ENCODE measurements at places on chromosomes 4 and X.

DNA sequence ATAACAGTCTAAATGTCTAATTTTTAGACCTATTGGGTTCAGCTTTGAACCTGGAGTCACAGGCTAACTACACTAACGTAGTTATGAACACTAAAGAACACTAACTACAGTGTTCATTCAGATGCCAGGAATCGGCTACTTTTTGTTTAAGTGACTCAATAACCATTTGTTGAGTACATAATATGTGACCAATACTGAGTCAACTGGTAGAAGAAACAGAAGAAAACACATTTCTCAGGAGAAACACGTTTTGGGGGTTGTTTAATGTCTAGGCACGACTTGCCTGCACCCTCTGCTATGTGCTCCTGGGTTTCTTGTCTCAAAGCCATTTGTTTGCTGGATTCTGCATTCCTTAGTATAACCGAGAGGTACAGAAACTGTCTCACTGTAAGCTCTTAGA is 18.6 kb upstream of the CLNK start:
- DNase-seq, result no peak

GRCh38 chr4:113325876-113326615 is 276.6 kb downstream of the ANK2 start:
- DNase-seq, result no peak

GRCh38 chr4:108193886-108194672 is 25.3 kb upstream of the LEF1 start:
- DNase-seq, result no peak

DNA sequence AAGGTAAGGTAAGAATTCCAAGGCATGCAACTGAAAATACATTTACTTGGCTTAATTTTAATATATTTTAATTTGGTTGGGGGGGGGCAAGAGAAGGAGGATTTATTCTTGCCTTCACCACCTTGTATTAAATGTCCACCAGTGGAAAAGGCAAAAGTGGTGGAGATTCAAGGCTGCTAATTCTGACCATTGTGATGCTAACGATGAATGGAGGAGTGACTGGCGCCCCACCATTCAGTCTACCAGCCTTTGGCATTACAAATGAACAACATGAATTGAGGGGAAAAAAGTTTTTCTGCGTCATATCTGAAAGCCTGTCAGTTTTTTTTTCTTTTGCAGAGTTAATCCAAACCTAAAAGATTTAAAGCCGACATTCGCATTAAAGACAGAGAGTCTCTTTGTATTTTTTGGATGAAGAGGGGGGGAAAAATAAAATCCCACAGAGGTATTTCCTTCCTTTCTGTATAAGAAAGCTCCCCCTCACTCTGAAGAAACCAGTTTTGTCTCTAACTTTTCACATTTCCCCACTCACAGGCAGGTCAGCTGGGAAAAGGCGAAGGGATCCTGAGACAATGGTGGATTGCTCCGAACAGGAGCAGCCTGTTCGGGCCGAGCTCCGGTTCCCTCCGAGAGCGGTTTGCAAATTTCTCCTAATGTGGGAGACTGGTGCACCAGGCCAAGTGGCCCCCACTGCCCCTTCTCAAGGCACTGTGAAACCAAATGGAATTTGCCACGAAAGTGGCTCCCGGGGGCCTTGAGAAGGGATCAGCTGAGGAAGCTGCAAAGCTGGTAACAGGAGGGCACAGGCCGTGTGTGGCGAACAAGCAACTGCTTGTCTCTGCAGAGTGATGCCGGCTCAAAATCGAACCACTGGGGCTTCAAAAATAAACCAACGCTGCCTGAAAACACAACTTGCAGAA is 28.1 kb downstream of the SHISA3 start:
- DNase-seq, result no peak

DNA sequence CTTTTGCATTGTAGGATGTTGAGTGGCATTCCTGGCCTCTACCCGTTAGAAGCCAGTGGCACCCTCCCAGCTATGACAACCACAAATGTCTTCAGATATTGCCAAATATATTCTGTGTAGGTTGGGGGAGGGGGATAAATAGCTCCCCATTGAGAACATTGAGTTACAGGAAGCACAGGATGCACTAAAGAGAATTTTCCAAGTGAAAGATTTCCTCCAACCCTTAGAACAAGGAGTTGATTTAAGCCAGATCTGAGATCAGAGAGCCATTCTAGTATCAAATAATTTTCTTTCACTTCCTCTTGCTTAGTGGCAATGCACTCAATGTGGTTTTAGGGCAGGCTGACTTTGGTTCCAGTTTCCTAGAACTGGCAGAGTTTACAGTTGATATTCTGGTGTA is 436.6 kb downstream of the C4orf33 start:
- DNase-seq, result no peak

- DNase-seq, result no peak
Measured at GRCh38 chr4:108851366-108851765, 88.5 kb upstream of the ETNPPL start.

DNA sequence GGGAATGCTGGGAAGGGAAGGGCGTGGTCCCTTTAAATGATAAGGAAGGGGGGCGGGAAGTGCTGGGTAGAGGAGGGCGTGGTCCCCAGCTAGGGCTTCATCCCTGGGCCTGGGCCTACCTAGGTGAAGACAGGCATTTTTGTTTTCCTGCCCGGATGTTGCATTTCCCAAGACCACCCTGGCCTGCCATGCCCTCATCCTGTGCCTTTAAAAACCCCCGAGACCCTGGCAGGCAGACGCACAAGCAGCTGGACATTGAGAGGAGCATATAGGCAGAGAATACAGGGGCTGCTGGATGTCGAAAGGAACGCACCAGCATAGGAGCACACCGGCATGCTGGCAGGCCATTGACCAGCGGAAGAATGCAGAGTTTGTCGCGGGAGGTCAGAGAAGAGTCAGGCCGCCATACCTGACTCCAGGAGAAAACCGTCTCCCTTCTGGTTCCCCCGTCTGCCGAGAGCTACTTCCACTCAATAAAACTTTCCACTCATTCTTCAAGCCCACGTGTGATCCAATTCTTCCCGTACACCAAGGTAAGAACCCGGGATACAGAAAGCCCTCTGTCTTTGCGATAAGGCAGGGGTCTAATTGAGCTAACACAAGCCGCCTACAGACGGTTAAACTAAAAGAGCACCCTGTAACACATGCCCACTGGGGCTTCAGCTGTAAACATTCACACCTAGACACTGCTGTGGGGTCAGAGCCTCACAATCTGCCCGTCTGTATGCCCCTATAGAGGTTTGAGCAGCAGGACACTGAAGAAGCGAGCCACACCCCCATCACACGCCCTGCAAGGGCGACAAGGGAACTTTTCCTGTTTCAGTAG is 2.9 kb upstream of the AGA start:
- DNase-seq, result no peak

- no peak for DNase-seq
Measured at GRCh38 chrX:51866210-51866609, 27.2 kb upstream of the MAGED1 start.

DNA sequence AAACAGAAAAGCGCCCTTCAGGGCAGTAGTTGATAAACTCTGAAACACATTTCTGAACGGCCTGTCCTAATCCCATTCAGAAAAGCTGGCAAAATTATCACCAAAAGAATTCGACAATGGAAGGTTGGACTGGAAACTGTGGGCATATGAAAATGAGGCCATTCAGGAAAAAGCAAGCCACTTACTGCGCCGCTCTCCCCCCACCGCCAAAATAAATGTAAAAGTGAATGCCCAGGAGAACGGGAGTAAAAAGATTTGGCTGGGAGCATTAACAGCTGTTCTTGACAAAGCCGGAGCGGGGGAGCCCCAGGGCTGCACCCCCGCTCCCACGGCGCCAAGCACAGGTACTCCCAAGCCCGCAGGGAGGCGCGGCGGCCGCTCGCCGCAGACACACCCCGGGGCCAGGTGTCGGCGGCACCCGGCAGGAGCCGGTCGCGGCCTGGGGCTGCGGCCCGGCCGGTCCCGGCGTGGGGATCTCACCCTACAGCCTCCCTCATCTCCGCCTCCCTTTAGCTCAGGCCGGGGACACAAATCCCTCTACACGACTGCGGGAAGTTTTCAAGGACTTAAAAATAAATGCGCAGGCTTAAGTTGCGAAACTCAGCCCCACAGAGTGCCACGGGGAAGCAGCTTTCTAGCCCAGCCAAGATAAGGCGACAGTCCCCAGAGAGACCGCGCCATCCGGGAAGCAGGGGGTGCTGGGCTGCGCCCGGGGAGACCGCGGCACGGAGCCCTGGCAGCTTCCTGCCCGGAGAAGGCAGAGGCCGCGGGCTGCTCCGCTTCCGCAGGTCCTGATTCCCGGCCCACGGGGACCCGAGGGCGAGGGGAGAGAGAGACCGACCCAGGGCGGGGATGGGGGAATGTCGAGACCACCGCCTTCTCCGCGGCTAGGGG is 593 bp downstream of the SH3RF1 start:
- no peak for DNase-seq

GRCh38 chr4:159455675-159456237 is 352.9 kb downstream of the RAPGEF2 start:
- DNase-seq, result no peak

DNA sequence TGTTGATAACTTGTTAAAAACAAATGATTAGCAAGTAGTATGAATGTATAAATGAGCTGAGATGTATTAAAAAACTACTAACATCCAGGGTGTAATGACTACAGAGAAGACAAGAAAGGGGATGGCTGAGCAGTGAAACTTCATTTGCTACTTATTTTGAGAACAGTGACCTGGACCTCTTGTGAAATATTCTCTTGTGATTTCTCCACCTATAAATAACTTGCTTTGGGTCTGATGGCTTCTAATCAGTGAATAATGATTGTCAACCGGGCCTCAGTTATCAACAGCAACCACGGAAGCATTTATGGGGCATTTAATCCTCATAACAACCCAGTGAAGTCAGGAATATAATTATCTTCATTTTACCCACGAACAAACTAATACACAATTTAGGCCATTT is 154.2 kb upstream of the HAND2 start:
- DNase-seq, result no peak

DNA sequence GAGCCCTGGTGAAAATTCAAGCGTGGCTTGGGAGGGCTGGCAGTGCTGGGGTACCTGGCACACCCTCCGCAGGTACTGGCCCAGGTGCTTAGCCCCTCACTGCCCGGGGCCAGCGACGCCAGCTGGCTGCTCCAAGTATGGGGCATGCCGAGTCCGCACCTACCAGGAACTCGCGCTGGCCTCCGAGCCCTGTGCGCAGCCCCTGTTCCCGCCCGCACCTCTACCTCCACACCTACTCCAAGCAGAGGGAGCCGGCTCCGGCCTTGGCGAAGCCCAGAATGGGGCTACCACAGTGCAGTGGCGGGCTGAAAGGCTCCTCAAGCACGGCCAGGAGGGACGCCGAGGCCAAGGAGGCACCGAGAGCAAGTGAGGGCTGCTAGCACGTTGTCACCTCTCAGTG is 14.9 kb upstream of the DHX15 start:
- DNase-seq, result no peak

DNA sequence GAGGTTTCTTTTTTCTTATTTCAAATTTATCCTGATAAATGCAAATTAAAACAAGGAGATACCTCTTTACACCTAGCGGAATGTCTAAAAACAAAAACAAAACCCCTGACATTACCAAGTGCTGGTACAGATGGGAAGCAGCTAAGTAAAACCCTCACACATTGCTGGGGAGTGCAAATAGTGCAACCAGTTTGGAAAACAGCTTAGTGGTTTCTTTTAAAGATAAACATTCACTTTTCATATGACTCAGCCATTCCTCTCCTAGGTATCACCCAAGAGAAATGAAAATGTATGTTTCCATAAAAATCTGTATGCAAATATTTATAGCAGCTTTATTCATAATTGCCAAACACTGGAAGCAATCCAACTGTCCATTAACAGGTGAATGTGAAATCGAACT is 84.1 kb upstream of the HELT start:
- no peak for DNase-seq

- DNase-seq, result no peak
Measured at GRCh38 chr4:112156112-112156511, 10.9 kb downstream of the FAM241A start.

GRCh38 chr4:23970201-23970850 is 80.5 kb upstream of the PPARGC1A start:
- DNase-seq, result no peak

- no peak for DNase-seq
Measured at GRCh38 chrX:121283921-121284320, 236.5 kb downstream of the GLUD2 start.

DNA sequence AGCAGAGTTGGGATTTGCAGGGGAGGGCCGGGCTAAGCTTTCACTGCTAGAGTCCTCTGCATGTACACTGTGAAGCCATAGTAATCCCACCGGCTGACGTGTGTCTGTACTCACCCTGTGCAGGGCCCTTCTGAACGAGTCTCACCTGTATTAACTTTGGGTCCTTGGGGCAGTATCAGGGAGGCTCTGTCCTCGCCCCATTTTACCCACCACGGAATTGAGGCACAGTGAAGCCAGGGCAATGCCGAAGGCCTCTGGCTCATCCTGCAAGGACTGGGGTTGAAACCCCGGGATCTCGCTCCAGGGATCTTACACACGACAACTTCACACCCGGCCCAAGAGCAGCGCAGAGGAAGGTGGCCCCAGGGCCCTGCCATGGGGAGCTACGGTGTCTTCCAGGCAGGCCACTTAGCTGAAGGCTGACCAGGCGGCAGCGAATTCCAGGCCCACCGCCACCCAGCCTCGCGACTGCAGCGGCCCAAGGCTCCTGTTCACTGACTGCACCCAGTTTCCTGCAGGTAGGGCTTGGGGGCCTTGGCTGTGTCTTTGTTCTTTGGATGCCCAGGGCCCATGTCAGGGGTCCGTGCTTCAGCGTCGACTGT is 75.5 kb upstream of the ADRA2C start:
- DNase-seq, result no peak

- DNase-seq, result no peak
Measured at GRCh38 chr4:15232366-15233263, 195.2 kb upstream of the C1QTNF7 start.

GRCh38 chr4:67288964-67289363 is 256.3 kb downstream of the CENPC start:
- no peak for DNase-seq

DNA sequence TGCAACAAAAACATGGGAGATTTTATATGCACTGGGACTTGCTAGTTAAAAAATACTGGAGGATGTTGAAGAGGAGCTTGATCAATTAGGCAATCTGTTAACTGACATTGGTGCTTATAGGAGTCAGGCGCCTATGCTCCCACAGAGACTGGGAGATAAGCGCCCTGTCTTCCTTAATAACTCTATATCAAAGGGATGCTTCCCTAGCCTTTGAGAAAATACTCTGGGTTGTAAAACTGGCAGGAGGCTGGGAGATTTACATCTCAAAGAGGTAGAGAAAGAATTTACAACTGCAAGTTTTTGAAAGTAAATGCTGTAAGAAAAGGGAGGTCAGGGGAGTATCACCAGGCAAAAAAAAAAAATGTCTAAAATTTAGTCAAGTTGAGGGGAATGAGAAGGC is 325.4 kb downstream of the PCDH10 start:
- DNase-seq, result no peak

- no peak for DNase-seq
Measured at GRCh38 chr4:121791481-121791880, 9.6 kb upstream of the EXOSC9 start.

GRCh38 chrX:85379174-85379907 is at the start of gene POF1B:
Gene POF1B, minus strand, starts transcription at chrX:85379665. Its CDS starts 211 bp downstream, at chrX:85379454.
- no peak for DNase-seq

DNA sequence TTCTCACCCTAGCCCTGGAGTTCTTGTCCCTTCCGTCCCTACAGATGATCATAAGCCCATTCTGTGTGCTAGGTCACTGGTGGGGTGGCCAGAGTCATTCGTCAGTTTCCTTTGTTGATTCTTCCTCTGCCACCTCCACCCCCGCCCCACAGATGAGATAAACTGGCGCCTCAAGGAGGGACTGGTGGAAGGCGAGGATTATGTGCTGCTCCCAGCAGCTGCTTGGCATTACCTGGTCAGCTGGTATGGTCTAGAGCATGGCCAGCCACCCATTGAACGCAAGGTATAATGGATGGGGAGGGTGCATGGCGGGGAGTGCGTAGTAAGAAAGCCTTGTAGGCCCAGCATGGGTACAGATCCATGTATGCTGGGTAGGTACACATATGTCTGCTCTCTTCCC is 6.4 kb downstream of the USP11 start:
- DNase-seq, result no peak
